ENCODE measurements at places on chromosomes 3 and 15. TPM values are rescaled to one million over a fixed set of nuclear protein-coding genes. Genes with fewer than 3 reads are reported as not detected.

CPLX3 gene
- total RNA-seq = not detected

CPEB1 gene
- total RNA-seq = not detected

HRH1 gene
- 11.7 TPM for total RNA-seq

TPRG1 gene
- 0.27 TPM for total RNA-seq

PLD1 gene
- total RNA-seq = 42.9 TPM

ECE2 gene
- not detected for total RNA-seq

FGF7 gene
- 0.18 TPM for total RNA-seq

CDHR4 gene
- not detected for total RNA-seq

GABRR3 gene
- not detected for total RNA-seq

DYNLT2B gene
- 12.4 TPM for total RNA-seq

Measured in endothelial cell of coronary artery (primary cell).